Stimulated activated CD4-positive, alpha-beta T cell treated with anti-CD3 and anti-CD28 coated beads, TNF-alpha, amount 100 ng/mL, for 24 hours (primary cell): ENCODE measurements at places on chromosomes 6 and 20.

DNA sequence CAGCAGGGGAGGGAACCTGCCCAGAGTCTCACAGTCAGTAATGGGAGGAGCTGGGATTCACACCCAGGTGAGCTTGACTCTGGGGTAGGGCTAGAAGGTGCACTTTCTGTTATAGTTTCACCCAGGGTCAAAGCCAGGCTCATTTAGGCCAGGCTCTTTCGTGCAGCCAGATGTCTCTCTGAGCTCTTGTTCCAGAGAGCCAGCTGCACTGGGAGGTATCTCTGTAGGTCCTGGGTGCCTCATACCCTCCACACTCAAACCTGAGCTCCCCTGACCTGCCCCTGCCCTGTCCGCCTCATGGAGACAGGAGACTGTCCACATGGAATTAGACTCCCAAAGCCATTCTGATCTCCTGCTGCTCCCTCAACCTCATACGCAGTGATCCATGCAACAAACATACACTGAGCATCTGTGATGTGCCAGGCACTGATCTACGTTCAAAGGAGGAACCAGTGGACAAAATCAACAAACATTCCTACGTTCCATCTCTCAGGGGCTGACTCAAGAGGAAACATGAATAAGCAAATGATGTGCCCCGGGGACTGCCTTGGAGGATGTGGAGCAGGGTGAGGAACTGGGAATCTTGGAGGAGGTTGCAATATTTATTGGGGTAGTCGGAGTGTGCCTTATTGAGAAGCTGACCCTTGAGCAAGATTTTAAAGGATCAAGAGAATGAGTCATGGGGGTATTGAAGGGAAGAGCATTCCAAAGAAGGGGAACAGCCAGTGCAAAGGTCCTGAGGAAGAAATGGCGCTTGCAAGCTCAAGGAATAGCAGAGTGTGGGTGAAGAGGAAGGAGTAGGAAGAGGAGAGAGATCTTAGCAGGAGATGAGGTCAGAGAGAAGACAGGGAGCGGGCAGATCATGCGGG is 71.3 kb upstream of the TOX2 start:
- DNase-seq: no peak

GRCh38 chr6:43890197-43891062 is 120.4 kb downstream of the VEGFA start:
- no peak for DNase-seq

DNA sequence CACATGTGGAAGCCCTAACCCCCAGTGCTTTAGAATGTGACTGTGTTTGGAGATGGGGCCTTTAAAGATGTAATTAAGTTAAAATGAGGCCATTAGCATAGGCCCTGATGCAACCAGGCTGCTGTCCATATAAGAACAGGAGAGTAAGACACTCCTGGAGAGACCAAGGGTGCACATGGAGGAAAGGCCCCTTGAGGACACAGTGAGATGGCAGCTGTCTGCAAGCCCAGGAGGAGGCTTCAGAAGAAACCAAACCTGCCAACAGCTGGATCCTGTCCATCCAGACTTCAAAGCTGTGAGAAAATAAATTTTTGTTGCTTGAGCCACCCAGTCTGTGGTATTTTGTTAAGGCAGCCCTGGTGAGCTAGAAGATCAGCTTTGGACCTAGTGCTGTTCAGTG is 16.8 kb upstream of the SNRPB2 start:
- no peak for DNase-seq

DNA sequence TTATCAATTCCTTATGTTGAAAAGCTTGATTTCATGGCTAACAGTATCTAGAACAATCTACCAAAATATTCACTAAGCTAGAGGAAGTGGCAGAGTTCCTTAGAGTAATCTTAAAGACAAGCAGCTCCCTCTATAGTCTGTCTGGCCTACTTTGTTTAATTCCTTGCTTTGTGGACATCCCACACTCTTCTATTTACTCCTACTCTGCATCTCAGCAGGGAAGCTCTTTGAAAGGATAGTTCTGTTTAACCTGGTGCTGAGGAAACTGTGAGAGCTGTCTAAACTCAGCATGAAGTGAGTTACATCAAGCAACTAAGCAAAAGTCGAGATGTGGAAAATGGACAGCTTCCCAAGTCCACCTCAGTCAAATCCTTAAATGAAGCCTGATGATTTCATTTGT is 4.3 kb downstream of the REV3L start:
- no peak for DNase-seq

- DNase-seq: peak; percentile 29
Observed at GRCh38 chr6:133512410-133513016, 271.4 kb downstream of the EYA4 start.

DNA sequence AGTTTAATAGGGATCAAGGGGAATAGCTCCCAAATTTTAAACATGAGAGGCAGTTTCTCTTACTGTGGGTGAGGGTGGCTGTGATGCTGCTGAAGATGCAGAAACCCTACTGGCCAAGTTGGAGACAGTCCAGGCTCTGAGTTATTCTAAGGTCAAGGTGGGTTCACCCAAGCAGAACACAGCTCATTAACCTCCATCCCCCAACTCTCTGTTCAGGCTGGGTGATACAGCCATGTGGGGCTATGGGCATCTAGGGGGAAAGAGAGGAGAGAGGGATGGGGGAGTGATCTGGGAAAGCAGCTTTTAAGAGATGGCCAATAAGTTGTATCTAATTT is 18.9 kb upstream of the TRAM2 start:
- DNase-seq: no peak

DNA sequence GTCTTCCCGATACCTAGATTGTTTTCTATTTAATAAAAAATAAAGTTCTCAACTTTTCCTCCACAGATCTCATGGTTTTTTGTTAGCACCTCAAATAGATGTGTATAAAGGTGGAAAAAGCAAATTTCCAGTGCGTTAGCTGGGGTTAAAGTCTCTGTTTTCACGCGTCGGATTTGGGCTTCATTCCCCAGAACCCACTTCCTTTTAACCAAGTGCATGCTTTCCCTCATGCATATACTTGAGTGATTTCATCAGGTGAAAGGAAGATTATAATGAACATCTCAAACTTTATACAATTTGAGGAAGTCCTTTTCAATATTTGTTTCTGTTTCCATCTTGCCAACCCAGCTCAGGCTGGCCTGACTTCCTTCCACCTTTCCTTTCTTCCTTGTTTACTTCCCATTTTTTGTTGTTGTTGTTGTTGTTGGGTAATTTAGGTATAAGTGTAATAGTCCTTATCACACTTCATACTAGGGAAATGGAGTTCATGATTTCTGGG is 43.9 kb upstream of the GGTLC1 start:
- no peak for DNase-seq

- no peak for DNase-seq
Observed at GRCh38 chr6:21883595-21884328, 290.2 kb downstream of the SOX4 start.

DNA sequence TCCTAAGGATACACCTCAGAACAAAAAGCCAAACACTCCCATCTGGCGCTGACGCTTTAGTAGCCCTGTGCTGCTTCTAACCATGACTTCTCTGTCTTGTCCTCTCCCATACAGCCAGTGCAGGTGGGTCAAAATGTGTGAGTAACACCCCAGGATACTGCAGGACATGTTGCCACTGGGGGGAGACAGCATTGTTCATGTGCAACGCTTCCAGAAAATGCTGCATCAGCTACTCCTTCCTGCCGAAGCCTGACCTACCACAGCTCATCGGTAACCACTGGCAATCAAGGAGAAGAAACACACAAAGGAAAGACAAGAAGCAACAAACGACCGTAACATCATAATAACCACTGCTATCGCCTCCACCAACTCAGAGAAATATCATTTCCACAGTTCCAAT is 1.4 kb downstream of the DEFB132 start:
- no peak for DNase-seq

DNA sequence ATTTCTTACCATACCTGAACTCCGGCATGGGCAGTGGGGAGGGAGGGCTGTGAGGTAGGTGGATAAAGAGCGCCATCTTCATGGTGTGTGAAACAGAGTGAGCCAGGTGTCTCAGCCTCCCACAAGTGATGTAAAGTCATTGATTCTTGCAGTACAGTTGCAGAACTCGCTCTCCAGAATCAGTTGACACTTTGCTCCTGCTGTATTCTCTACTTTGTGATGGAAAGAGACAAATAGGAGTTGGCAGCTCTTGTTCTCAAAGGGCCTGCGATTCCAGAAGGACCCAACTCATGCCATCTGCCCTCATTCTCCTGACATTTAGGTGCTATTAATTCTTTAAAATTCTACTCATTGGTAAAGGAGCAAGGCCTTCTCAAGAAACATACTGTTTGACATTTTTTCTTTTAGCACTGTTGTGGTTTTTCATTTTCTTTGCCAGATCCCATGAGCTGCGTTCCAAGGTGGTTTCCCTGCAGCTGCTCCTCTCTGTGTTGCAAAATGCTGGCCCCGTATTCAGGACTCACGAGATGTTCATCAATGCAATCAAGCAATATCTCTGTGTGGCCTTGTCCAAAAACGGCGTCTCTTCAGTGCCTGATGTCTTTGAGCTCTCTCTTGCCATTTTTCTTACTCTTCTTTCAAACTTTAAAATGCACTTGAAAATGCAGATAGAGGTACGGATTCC is 49.3 kb downstream of the ARFGEF2 start:
- DNase-seq: no peak

- DNase-seq: peak; percentile 46
Observed at GRCh38 chr20:3014662-3015061, 28.8 kb upstream of the GNRH2 start.

GRCh38 chr20:54029176-54029575 is 41.2 kb downstream of the BCAS1 start:
- no peak for DNase-seq

DNA sequence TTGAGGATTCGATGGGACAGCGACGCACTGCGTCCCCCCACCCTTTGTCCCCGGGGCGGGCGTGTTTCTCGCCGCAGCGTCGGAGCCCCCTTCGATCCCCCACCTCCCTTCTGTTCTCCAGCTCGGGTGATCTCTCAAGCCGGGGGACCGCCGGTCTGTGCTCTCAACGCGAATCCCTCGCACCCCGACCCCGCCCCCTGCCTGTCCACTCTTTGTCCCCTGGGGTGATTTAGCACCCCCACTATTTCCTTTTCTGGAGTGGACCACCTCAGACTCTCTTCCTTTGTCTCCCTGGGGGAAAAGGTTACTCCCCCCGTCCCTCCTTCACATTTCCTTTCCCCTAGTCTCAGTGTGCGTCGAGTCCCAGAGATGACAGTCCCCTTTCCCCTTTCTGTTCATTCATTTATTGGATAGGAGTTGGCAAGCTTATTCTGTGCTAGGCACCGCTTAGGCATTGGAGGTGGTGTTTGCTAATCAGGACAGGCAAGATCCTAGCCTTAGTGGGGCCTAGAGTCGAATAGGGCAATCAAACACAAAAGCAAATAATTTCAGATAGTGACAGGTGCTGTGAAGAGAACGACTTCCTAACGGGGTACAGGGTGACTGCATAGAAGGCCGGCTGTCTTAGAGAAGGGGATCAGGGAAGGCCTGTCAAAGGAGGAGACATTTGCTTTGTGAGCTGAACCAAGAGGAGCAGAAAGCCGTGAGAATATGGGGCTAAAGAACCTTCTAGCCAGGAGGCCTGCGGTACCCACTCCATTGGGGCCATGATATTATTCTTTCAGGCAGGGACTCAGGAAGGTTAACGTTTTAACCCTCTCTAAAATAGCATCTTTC is 741 bp downstream of the PTPN1 start:
- DNase-seq: no peak

DNA sequence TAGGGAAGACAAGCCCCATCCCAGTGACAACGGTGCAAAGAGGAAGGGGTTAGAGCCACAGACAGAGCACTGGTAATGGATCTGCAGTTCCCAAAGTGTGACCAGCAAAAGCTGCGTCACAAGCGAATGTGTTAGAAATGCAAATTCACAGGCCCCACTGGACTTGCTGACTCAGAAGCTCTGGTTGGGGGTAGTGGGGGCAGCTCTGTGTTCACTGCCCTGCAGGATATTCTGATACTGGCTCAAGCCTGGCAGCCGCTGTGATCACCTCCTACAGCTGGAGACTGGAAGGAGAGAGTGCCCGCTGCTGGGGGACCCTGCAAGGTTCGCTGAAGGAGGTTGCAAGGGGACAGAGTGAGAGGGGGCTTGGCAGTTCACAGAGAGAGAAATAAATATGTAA is 179.7 kb upstream of the CDH4 start:
- DNase-seq: no peak
